ENCODE measurements at places on chromosomes 3 and 15. TPM values are rescaled to one million over a fixed set of nuclear protein-coding genes. Genes with fewer than 3 reads are reported as not detected.
A peak's percentile ranks its signal among the peaks of the same experiment; 100 is the strongest.

DNA sequence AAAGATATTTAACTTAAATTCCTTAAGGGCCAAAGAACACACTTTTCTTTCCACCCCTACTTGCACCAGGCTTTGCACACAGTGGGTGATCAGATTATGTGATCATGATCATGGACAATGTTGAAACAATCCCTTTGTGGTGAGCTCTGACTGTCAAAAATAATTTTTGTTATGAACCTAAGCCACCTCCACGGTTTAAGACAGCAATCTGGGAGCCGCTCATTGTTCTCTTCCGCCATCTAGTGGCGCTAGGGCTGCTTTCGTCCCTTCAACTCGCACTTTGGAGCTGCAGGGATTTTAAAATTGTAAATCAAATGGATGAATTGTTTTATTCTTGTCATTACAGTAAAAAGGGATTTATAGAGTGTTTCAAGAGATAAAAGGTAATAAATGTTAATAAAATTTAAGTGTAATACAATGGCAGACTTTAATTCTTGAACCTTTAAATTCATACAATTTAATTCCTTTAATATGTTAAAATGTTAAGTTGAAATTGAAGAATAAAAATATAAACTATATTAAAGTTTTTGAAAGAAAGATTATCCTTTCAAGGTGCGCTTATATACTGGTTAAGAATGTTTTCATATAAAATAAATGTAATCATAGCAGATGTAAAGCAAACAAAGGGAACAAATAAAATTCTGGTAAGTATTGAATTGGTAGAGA is 45.3 kb upstream of the ARL6 start:
- peak; percentile 69 for DNase-seq

DNA sequence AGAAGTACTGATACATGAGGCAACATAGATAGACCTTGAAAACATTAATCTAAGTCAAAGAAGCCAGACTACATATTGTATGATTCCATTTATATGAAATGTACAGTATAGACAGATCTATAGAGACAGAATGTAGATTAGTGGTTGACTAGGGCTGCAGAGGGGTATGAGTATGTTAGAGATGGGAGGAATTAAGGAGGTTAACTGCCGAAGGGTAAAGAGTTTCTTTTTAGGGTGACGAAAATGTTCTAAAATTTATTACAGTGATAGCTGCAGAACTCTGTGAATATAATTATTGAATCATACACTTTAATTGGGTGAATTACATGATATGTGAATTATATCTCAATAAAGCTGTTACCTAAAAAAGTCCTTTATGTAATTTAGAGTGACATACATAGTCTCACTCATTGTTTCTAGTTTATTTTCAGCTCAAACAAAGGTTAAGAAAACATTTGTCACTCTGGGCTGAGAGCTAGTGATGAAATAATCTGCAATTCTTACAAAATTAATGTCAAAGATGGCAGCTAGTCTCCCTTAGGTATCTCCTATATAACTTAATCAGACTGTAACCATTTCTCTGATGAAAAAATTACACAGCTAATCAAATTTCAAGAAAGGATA is 61.4 kb downstream of the DENND4A start:
- no peak for DNase-seq

DNA sequence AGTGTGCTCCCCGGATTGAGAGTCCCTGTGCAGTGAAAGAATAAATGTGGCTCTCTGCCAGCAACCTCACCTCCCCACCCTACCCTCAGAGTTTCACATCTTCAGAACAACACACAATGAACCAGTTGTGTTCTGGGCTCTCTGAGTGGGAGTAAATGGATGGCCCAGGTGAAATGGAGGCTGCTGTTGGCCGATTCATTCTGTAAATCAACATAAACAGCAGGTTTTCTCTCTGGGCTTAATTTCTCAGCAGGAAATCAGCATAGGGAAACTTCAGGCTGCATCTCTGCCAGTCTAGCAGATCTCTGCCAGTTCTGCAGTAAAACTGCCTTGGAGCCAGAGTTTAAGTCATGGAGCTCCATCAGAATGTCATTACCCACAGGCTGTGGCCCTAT is 54.6 kb upstream of the FURIN start:
- DNase-seq = no peak

GRCh38 chr15:31235311-31236183 is 91.1 kb upstream of the KLF13 start:
- DNase-seq = no peak

- DNase-seq = no peak
Measured at GRCh38 chr3:140296796-140297352, 361.9 kb downstream of the CLSTN2 start.

GRCh38 chr3:83559082-83559481 is 1399.7 kb upstream of the CADM2 start:
- no peak for DNase-seq

- no peak for DNase-seq
Measured at GRCh38 chr15:31433574-31433973, 106.9 kb downstream of the KLF13 start.

DNA sequence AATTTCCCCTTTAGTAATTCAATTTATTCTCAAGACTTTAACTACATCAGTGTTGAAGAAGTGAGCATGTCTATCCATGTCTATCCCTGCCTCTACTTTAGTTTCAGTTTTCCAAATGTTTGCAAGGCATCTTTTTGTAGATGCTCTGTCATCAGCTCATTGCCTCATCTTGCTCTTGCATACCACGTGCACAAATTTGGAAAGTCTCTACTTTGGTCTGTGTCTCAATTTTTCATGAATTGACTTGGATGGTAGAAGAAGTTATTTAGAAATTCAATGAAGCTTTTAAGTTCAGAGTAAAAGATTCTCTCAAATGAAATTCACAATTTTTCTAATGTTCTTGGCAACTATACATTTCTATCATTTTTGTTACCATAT is 55.3 kb downstream of the CLDN1 start:
- DNase-seq = no peak

DNA sequence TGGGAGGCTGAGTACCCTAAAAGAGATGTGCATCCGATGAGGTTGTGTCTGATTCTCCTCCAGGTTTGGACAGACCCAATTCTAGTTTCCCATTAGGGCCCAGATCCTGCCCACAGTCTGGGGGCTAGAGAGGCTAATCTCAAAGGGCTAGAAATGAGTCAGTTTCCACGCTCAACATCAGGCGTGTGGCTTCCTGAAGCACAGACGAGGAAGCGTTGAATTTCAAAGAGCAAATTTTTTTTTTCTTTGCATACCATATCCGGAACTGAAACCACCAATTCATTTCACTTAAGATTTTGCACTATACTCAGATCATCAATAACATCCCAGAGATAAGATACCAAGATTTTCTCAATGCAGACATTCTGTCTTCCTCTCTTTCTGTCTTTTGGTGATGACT is 173.8 kb upstream of the BCL6 start:
- no peak for DNase-seq

DNA sequence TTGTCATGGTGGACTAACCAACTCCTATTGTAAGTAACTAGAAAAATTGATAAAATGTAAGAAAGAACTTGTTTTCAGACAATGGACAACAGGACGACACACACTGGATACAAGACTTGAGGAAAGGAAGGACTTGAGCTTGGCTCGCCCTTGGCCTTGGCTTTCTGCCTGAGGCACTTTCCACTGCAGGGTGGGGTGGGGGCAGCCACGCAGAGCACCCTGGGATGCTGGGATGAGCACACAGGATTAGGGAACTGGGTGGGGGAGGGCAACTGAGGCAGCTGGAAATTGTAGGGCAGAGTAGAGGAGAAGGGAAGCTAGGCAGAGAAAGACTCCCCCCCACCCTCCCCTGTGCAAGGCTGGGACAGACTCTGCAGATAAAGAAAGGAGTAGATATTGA is 25.5 kb upstream of the HHATL start:
- no peak for DNase-seq

- no peak for DNase-seq
Measured at GRCh38 chr3:191566469-191566868, 105.5 kb downstream of the PYDC2 start.

- peak; percentile 26 for DNase-seq
Measured at GRCh38 chr3:71926262-71926600, 141.3 kb upstream of the PROK2 start.

GRCh38 chr15:22819651-22820050 is 18.8 kb upstream of the NIPA2 start:
- DNase-seq = no peak

- no peak for DNase-seq
Measured at GRCh38 chr15:59437142-59437816, 707 bp upstream of the FAM81A start.

GRCh38 chr15:85536341-85536740 is 155.9 kb downstream of the AKAP13 start:
- no peak for DNase-seq

GRCh38 chr15:32869776-32870175 is 152.0 kb downstream of the GREM1 start:
- DNase-seq = no peak

- no peak for DNase-seq
Measured at GRCh38 chr3:49460188-49460890, 9.7 kb upstream of the DAG1 start.

DNA sequence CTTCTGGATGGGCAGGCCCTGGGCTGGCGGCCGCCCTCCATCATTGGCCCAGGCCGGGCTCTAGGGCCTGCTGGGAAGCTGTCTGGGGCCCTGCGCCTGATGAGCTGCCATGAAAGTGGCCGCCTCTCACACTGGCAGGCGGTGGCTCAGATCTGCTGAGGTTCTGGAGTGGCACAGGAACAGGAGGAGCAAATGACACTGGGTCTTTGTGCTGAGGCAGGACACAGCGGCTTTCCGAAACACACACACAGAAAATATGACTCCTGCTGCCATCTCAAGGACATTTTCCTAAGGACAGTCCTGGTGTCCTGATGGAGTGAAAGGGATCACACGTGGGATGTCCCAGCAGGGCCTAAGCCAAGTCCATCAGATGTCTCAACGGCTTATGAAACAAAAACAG is 103.5 kb downstream of the NUP210 start:
- DNase-seq = no peak

DNA sequence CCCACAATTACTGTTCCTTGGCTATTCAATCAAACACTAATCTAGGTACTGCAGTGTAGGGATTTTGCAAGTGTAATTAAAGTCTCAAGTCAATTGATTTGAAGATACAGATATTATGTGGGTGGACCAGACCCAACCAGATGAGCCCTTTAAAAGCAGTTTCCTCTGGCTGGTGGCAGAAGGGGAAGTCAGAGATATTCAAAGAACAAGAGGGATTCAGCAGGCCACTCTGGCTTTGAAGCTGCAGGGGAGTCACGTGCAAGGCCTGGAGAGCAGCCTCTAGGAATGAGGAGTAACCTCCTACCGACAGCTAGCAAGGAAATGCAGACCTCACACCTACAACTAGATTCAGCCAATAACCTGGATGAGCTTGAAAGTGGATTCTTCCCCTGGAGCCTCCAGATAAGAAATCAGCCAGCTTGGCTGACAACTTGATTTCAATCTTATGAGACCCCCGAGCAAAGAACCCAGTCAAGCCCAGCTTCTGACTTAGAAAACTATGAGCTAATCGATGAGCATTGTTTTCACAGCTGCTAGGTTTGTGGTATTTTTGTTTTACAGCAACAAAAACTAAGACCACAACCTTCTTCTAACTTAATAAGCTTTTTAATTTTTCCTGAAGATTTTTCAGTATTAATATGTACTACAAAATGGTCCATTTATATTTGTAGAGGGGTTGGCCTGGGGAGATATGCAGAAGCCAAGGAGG is 13.4 kb downstream of the HACD2 start:
- DNase-seq = no peak

DNA sequence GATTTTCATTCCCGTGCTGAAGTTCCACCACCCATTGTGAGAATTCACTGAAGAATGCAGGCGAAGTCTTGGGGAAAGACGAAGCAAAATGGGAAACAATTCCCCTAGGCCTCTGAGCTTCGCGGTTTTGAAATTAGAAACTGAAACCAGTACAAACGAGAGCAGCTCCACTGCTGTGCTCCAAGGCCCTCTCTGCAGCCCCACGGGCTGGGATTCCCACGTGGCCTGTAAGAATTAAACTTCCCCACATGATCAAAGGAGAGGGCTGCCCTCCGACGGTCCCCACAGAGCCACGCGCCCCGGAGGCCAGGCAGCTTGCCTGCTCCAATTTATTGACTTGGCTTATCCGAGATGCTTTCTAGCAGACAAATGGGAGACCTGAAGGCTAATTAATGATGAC is 144.0 kb downstream of the GREM1 start:
- DNase-seq = no peak

- DNase-seq = peak; percentile 60
Measured at GRCh38 chr3:150703299-150703755, 393 bp downstream of the ERICH6 start.

- DNase-seq = no peak
Measured at GRCh38 chr3:81161851-81162250, 599.6 kb downstream of the GBE1 start.

- DNase-seq = no peak
Measured at GRCh38 chr3:158084651-158085050, 21.6 kb downstream of the SHOX2 start.

GRCh38 chr3:17129556-17129955 is 244.8 kb downstream of the PLCL2 start:
- DNase-seq = no peak

DNA sequence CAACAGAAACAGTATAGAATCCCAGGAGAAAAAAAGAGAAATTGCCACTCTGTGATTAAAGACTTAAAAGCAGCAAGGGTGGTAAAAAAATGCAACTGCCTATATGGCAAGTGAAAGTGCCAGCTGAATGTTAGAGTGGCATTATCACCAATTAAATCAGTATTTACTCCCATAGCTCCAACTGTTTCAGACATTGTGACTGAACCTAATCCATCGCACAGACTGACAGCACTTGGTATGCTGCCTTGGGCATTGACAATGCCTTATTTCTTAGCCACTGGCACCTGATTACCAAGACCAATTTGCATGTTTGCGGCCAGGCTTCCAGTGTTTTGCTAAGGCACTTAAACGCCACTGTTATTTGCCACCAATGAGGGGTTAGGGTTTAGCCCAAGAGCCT is 201.9 kb upstream of the NECTIN3 start:
- DNase-seq = no peak

DNA sequence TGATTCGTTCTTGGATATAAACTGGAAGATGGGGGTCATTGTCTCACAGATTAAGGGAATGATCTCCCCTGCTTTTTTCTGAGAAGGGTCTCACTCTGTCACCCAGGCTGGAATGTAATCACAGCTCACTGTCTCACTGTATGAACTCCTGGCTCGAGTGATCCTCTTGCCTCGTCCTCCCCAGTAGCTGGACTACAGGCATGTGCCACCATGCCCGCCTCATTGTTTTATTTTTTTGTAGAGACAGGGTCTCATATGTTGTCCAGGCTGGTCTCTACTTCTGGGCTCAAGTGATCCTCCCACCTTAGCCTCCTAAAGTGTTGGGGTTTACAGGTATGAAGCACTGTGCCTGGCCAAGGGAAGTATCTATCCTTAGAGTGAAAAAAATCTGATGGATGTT is 5.4 kb downstream of the OXSR1 start:
- no peak for DNase-seq

ZNF620 gene
- 9.2 TPM for polyA plus RNA-seq

RARRES1 gene
- 48.0 TPM for polyA plus RNA-seq

ZBTB20 gene
- 4.4 TPM for polyA plus RNA-seq

SLC35G2 gene
- polyA plus RNA-seq = 5.0 TPM

EHHADH gene
- 11.7 TPM for polyA plus RNA-seq

TMEM266 gene
- 2.6 TPM for polyA plus RNA-seq

FGF7 gene
- 14.9 TPM for polyA plus RNA-seq

RETNLB gene
- not detected for polyA plus RNA-seq

GRIP2 gene
- polyA plus RNA-seq = 0.60 TPM

MESP1 gene
- not detected for polyA plus RNA-seq

CRELD1 gene
- 58.0 TPM for polyA plus RNA-seq

Data from right lung (tissue), 10 donors.